ENCODE measurements at places on chromosomes 11 and 22.

- peak; percentile 85 for DNase-seq
Measured at GRCh38 chr11:2428322-2428795, 16.0 kb downstream of the TRPM5 start.

GRCh38 chr11:79705648-79706047 is 264.8 kb upstream of the TENM4 start:
- no peak for DNase-seq

DNA sequence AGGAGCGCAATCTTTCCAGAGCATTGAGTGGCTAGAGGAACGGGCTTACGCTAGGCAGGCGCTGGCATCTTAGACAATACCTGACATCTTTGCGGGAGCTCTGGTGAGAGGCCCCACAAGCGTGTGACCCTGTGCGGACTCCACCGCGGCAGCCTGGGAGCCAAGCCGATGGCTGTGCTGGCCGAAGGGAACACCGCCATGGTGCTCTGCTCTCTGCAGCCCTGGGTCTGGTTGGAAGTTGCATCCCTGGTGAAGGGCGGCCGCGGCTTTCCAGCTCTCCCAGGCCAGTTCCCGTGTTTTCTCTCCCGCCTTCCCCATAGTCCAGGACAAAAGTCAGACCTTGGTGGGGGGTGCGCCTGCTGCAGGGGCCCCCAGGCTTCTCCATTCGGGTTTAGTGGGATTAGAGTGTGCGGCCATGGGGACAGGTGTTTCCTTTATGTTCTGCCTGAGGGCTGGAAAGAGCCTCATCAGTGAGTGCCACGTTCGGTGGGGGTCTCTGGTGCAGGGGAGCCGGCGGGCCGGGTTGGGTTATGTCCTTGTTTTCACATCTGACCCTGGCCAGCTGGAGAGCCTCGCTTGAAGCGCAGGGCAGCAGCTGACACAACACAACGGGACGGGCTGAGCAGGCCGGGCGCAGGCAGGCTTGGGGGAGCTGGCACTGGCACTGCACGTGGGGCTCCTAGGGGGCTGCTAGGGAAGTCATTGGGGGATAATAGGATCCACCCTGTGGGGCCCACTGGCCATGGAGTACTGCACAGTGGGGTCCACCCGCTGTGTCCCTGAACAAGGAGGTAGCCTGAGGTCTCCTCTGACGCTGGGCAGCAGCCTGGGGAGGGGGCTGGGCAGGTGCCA is 94.8 kb downstream of the KCNQ1 start:
- peak; percentile 0 for DNase-seq

DNA sequence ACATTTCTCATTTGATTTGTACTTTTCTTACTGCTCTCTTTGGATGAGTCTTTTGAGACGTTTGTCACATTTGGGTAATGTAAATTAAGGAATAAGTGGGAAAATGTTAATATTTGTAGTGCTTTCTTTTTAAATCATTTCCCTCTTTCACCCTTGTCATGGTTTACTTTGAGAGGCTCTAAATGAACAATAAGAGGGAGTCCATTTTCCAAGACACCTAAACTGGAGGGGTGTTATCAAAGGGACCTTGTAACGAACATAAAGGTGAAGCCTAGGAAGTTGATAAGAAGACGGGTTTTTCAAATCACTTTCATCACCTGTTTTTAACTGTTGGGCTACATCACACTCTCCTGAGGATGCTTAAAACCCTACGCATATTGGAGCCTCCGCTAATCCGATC is 12.1 kb downstream of the EED start:
- no peak for DNase-seq

GRCh38 chr11:70717936-70718595 is 319.7 kb downstream of the CTTN start:
- no peak for DNase-seq

DNA sequence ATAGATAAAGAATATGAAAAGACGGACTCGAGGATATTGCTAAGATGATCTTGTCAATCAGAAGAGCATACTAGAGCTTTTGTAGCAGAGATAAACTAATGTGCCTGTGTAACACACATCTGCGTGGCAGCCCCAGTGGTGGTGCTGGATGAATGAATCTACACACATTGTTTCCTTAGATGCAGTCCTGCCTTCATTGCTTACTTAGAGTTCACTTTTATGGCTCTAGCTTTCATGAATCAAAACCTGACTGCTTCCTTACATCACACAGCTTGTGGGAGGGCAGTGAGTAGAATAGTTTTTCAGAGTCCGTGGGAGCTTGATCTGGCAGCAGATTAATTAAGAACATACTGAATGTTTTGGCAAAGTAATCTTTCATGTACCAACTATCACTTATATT is 83.7 kb downstream of the EXT2 start:
- DNase-seq, result no peak

GRCh38 chr22:37672206-37672919 is 3.1 kb upstream of the LGALS1 start:
- no peak for DNase-seq

All from stimulated activated CD4-positive, alpha-beta T cell treated with anti-CD3 and anti-CD28 coated beads, Interleukin-1b, Interleukin-23, amount 100 ng/mL, for 48 hours (primary cell).